ENCODE measurements at places on chromosomes 3 and 15. TPM values are rescaled to one million over a fixed set of nuclear protein-coding genes. Genes with fewer than 3 reads are reported as not detected.

Gene ZNF620
- 0.63 TPM for total RNA-seq

Gene CFAP100
- total RNA-seq = not detected

Gene ISL2
- 0.21 TPM for total RNA-seq

Gene CCK
- total RNA-seq = not detected

Gene ATP13A3
- total RNA-seq = 179 TPM

Gene TNFSF10
- 20.6 TPM for total RNA-seq

Gene SEMA6D
- under 0.01 TPM for total RNA-seq

Gene TRPC1
- 5.1 TPM for total RNA-seq

Gene IL5RA
- total RNA-seq = 4.4 TPM

Gene MED12L
- 4.0 TPM for total RNA-seq

Gene KNG1
- total RNA-seq = 0.21 TPM

Gene ABHD17C
- 0.84 TPM for total RNA-seq

Gene KIF15
- 1.5 TPM for total RNA-seq

Gene AHSG
- not detected for total RNA-seq

Gene OPA1
- 91.4 TPM for total RNA-seq

Gene TERC
- total RNA-seq = 382 TPM

Gene SCN5A
- not detected for total RNA-seq

Gene PLSCR4
- total RNA-seq = 0.10 TPM

Gene TMEM108
- total RNA-seq = 0.10 TPM

Gene ONECUT1
- 0.10 TPM for total RNA-seq

Gene KLF15
- total RNA-seq = not detected

Gene SERPINI2
- total RNA-seq = not detected

Gene DUOXA1
- 0.31 TPM for total RNA-seq

Gene DLL4
- not detected for total RNA-seq

Gene MAP6D1
- total RNA-seq = 3.8 TPM

Gene FRMD4B
- total RNA-seq = 26.3 TPM

Gene OSTN
- total RNA-seq = under 0.01 TPM

Gene MUSTN1
- 2.1 TPM for total RNA-seq

Gene STAC
- under 0.01 TPM for total RNA-seq

Gene CMTM8
- 2.9 TPM for total RNA-seq

Gene UBAP1L
- total RNA-seq = 2.5 TPM

Gene EPHB3
- 1.6 TPM for total RNA-seq

Gene CLDN16
- total RNA-seq = 0.10 TPM

Gene LSAMP
- not detected for total RNA-seq

Gene ROPN1
- not detected for total RNA-seq

Gene PLA2G4D
- not detected for total RNA-seq

Gene SAXO2
- total RNA-seq = 2.1 TPM

Gene CCDC33
- not detected for total RNA-seq

Gene GNB5
- 55.5 TPM for total RNA-seq

Gene MYL3
- not detected for total RNA-seq

Gene EFHB
- total RNA-seq = 0.73 TPM

Gene SENP8
- total RNA-seq = 0.21 TPM

Gene EAF2
- total RNA-seq = 13.4 TPM

Gene FOXL2
- not detected for total RNA-seq

Gene PROS1
- total RNA-seq = 6.8 TPM

Gene CASR
- total RNA-seq = 1.2 TPM

Gene POTEB
- not detected for total RNA-seq

Data from mononuclear cell (primary cell).